Hindlimb muscle (tissue), 1 donor: ENCODE measurements at places on chromosomes 3 and 15. TPM values are rescaled to one million over a fixed set of nuclear protein-coding genes. Genes with fewer than 3 reads are reported as not detected.

DNA sequence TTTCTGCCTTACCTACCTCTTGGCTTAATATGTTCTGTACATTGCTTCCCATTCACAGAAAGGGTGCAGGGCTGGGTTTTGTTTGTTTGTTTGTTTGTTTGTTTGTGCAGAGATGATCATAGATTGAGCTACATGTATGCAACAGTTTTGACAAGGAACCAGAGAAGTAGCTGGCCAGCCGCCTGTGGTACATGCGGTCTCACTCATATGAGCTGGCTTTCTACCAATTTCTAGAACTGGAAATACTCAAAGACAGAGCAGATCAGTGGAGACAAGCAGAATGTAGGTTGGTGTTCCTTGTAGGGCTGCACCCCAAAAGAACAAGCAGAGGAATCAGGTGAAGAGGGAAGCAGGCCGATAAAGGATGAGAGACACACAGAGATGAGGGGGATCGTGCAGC is 502.7 kb downstream of the SOX2 start:
- DNase-seq: no peak

DNA sequence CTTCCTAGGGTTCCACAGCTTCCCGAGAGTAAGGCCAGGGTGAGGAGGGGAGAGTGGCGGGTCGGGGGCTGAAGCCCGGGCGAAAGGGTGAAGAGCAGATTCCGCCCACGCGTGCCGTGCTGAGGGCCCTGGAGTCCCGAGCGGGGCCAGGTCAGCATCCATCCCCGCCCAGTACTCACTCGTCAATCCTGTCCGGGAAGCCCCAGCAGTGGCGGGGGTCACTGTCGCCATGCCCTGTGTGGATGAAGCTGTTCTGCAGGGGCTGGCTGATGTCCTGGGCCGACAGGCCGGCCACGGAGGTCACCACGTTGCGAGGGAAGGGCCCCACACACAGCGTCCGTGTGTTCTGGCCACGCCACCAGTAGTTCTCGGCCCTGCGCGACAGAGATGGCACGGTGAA is 36.3 kb downstream of the TNK2 start:
- no peak for DNase-seq

Gene TNNC1
- 467 TPM for polyA plus RNA-seq

Gene CASR
- polyA plus RNA-seq: not detected

GRCh38 chr3:77186728-77187127 is 146.8 kb downstream of the ROBO2 start:
- no peak for DNase-seq

Gene GABRR3
- not detected for polyA plus RNA-seq

Gene COL6A6
- 83.1 TPM for polyA plus RNA-seq

- peak; percentile 50 for DNase-seq
These were observed 82.3 kb downstream of the RBPMS2 start for GRCh38 chr15:64693134-64693533.

GRCh38 chr3:129441782-129442181 is 1.8 kb downstream of the IFT122 start:
- DNase-seq: peak; percentile 50

GRCh38 chr3:171876680-171877147 is 33.6 kb downstream of the TMEM212 start:
- peak; percentile 71 for DNase-seq

DNA sequence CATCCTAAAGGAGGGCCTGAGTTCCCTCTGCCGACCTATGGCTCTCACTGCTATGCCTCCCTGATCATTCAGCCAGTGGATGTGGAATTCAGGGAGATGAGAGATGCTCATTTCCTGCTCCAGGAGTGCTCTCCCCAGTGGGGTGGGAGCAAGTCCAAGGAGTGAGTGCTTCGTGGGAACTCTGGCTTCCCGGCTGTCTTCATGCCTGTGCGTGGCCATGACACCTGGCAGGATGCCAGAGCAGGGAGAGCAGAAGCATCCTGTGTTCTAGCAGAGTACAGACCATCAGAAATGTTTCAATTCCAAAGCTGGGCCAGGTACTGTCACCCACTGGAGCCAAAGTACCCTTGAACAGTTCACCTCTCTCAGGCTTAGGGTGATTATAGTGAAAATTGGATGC is 45.1 kb downstream of the APH1B start:
- no peak for DNase-seq

DNA sequence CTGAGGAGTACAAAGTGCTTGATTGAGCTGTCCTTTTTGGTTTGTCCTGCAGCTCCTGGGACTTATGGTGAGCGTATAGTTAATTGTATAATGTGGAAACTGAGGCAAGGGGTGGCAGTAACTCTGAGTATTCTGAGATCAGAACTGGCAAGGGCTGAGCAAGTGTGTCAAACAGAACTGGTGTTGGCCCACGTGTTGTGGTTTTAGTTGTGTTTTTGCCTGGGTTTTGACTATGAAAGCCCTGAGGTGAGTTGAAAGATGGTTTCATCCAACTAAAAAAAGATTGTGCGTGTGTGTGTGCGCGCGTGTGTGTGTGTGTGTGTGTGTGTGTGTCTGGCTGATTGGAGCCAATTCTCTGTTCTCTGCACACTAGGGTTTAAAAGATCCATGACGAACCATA is 154.1 kb downstream of the EDEM1 start:
- no peak for DNase-seq
